RWPE1 (cell line): ENCODE measurements at places on chromosomes 5 and 9.

- DNase-seq: no peak
These were observed 19.1 kb downstream of the TMEM232 start for GRCh38 chr5:110707260-110707844.

GRCh38 chr5:179290681-179291540 lies 54.4 kb downstream of the ADAMTS2 start:
- no peak for DNase-seq

DNA sequence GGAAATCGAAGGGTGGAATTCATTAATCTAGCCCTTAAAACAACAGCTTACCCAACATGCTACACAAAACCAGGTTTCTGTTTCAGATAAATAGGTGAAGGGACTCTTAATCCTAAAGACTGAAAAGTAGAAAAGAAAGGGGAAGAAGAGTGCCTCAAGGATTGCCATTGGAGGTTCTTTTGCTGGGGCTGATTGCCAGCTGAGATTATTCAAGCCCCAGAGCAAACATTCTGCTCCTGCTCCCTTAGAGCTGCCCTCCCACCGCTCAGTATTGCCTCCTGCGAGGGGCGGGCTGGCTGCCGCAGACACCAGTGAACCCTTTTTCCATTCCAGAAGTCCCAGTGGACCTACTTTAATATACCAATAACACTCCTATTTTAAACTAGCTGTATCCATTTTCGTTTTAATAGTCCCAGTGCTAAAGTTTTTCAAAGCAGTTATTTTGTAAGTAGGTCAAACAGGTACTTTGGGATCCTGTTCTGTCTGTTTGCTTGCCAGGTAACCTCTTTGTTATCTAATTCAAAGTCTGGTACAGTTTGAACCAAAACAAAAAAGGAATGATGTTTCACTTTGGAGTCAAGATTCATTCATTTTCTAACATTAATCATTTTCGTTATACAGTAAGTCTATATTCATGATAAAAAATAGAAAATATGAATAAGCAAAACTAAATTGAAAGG lies 38.6 kb downstream of the HMGCS1 start:
- no peak for DNase-seq

DNA sequence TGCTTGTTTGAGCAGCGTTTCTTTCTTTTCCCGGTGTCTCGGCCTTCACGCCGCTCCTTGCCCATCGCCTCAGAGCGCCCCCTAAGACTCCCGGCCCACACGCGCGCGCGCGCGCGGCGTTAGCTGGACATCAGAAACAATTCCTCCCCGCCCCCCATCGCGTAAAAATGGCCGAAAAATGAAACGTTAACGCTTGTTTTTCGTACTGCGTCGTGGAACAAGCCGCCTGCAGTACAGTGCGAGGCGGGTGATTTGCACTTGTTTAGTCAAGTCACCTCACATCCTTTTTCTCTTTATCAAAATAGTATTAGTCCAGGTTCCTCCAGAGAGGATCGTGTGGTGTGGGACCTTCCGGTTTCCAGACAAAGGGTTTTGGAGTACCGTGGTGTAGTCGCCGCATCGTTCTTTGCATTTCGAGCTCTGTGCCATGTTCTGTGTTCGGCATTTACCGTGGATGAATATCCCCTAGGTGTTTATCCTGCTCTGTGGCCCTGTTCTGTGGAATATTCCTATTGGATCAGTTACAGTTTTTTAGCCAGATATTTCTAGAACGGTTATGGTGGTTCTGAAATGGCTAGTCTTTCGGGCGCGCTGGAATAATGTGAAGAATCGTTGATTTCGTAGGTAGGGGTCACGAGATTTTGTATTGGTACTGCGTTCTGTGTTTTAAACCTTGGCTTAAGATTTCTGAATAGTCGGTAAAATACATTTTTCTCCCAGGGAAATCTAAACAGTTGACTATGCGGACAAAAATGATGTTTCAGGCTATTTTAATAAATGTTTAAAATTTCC lies 1.0 kb downstream of the MATR3 start:
- DNase-seq: peak; percentile 51

- DNase-seq: peak; percentile 69
These were observed 582.0 kb upstream of the TUSC1 start for GRCh38 chr9:26260238-26260637.

- no peak for DNase-seq
These were observed 145.2 kb downstream of the TENT4A start for GRCh38 chr5:6858419-6858818.
